Stimulated activated CD4-positive, alpha-beta T cell treated with anti-CD3 and anti-CD28 coated beads, TNF-alpha, amount 100 ng/mL, for 48 hours (primary cell): ENCODE measurements at places on chromosomes 7 and 10.

DNA sequence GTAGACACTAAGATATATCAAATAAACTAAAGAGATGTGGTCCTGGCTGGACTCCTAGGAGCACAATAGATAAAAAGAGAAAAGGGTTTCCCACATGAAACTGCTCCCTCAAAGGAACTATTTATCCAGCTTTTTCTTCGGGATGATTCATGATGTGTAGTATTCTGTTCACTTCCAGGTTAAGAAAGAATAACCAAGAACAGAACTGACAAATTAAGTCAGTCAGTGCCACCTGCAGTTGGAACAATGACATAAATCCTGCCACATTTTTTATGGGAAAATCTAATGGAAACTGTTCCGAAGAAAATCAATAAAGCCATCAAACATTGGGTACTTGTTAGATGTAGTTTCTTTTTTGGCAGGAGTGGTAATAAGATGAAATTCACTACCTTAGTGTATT lies 87.1 kb downstream of the POLR1F start:
- no peak for DNase-seq

GRCh38 chr10:33065111-33065510 lies 107.1 kb upstream of the ITGB1 start:
- no peak for DNase-seq

- no peak for DNase-seq
Observed at GRCh38 chr10:4556527-4556926, 269.5 kb upstream of the AKR1E2 start.

DNA sequence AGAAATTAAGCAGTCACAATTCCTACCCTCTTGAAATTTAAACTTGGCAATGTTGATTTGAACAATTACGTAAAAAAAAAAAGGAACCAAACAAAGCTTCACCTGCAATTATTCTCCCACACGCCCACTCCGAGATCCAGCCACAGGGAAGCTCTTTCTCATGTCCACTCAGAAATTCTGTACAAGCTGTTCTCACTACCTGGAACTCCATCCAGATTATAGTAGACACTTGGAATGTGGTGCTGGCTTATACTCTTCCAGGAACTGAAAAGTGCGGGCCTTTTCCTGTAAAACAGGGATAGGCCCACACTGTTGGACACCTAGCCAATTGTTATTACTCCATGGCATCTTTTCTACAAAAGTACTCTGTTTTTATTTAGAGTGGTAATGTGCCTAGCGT lies 20.3 kb upstream of the TOMM7 start:
- DNase-seq, result no peak

DNA sequence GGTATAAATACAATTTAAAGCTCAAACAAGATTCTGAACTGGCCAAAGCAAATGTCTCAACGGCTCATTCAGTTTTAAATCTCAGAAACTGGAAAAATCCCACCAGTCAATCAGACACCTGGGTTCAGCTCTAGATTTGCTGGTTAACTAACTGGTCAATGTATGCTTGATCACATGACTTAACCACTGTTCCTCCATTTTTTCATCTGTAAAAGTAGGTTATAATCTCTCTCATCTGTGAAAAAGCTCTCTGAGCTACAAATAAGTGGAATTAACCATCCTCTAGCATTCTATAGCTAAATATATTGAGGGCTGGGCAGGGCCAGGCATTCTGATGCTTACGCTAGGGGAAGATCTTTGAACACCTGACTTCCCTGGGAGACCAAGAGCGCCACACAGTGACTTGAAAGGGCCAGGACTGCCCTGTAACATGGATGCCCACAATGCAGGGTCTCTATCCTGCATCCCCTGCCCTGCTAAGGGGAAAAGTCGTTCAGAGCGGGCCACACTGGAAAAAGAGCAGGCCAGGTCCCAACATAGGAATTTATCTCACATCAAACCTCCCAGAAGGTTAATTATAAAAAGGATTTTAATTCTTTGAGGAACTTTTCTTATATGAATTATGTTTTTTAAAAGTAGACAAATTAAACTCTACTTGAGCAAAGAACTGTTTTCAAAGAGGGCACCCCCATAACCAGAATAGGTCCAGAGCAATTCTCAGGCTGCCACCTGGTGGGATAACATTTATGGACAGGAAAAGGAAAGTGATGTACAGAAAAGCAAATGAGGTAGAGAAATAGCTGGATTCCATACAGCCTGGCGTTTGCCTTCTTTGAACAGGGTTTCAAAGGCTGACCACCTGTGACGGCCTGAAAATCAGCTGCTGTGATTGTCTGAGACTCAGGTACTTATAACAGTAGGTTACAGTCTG lies 1.8 kb downstream of the RP9 start:
- no peak for DNase-seq

- no peak for DNase-seq
Observed at GRCh38 chr10:44747593-44748172, 163.5 kb upstream of the TMEM72 start.

GRCh38 chr10:29668628-29669027 lies 33.9 kb upstream of the SVIL start:
- no peak for DNase-seq

DNA sequence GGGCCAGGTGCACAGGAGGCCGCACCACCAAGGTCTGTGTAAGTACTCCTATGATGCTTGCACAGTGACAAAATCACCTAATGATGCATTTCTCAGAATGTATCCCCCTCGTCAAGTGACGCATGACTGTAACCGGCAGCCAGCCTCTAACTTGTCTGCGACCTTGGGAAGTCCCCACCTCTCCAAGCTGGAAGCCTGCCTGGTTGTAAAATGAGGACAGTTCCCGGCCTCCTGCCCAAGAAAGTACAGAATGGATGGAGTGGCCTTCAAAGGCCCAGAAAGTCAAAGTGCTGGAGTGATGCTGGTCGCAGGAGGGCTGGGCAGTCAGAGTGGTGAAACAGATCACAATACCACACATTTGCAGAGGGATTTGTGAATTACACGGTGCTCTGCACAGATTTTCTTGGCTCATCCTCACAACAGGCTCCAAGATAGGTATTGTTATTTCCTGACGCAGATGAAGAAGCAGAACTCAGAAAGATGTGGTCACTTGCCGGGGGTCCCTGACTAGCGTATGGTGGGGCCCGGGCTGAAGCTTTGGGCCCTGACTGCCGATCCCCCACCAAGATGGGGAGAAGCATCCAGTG lies 22.8 kb downstream of the SPOCK2 start:
- no peak for DNase-seq

- no peak for DNase-seq
Observed at GRCh38 chr7:68442931-68443631, 1155.2 kb upstream of the AUTS2 start.

GRCh38 chr7:36037121-36037662 lies 115.9 kb upstream of the EEPD1 start:
- DNase-seq, result no peak

DNA sequence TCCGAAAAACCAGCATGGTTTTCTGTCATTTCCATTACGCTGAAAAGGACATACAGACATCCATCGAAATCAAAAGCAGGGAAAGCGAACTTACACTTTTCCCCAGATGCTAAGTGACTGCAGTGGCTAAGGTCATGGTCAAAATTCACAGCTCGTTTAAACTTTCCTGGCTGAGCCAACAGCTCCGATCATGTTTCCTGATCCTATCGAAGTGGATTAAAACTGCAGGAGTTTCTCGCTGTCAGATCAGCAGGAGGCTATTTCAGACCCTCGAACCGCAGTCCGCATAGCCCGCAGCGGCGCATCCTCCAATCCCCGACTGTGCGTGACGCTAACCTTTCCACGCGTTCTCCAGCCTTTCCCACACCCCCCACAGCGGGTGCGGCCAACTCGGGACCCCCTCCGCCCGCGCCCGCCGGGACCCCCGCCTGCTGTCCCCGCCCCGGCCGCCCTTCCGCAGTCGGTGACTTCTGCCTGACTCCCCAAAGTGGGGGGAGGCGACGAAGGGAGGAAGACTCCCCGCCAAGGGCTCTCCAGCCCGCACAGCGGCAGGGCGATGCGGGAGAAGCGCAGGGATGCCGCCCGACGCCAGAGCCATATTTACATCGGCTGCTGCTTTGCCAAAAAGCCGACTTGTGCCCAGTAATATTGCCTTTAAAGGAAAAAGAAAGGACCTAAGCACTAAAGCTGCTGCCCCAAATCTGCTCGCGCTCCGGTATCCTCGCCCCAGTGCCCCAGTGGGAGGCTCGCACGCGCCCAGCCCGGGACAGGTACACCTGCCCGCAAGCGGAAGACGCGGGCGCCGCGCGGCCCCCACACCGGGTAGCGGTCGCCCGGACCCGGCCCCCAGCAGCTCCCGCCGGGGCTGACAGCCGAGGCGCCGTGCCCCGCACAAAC lies 1.2 kb downstream of the PIP4K2A start:
- DNase-seq, result peak; percentile 20

GRCh38 chr7:108794466-108794865 lies 224.8 kb downstream of the DNAJB9 start:
- DNase-seq, result no peak

- no peak for DNase-seq
Observed at GRCh38 chr10:12501324-12501723, 152.0 kb downstream of the CAMK1D start.

DNA sequence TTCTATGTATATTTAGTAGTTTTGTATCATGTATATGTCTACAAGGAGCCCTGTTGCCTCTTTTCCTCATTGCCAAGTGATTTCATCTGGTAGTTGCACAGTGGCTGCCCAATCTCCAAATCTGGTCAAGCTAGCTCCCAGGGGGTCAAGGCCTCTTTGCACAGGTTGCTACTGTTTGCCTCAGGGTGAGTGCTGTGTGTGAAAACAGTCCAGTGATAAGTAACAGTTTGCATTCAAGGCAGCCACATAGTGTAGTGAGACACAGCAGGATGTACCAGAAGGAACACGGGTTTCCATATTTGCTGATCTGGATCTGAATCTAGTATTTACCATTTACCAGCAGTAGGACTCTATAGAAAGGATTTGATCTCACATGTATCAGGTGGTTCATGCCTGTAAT lies 13.3 kb upstream of the EPC1 start:
- no peak for DNase-seq

DNA sequence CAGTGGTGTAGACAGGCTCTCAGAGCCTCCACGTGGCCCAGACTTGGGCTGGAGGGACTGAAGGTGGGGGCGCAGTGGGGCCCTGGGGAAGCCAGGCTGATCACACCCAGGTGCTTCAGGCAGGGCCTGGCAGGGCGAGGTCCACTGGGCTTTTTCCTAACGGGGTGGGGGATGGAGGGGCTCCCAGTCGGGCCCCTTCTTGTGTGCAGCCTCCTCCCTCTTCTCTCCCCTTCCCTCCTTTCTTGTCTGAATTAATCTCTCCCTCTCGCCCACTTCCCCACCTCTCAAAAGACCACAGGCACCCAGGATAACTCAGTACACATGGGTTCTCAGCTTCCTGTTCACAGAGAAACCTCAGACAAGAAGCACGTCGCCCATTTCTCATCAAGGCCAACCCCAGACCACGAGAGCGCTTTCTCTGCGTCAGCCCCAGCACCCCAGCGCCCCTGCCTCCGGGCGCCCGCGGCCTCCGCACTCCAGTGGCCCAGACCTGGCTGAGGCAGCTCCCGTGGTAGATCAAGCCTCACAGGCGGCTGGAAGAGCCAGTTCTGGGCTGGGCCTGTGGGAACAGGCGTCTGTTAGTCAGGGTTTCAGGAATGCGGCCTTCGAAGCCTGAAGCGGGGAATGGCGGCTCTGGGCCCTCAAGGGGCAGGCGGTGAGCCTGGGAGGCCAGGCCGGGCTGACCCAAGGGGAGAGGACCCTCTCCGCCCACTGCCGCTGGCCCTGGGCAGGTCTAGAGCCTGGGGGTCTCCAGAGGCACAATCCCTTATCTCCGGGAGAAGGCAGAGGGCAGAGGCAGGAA lies 50.6 kb downstream of the PWWP2B start:
- DNase-seq, result peak; percentile 63

- no peak for DNase-seq
Observed at GRCh38 chr10:49368256-49368655, 27.6 kb downstream of the DRGX start.

DNA sequence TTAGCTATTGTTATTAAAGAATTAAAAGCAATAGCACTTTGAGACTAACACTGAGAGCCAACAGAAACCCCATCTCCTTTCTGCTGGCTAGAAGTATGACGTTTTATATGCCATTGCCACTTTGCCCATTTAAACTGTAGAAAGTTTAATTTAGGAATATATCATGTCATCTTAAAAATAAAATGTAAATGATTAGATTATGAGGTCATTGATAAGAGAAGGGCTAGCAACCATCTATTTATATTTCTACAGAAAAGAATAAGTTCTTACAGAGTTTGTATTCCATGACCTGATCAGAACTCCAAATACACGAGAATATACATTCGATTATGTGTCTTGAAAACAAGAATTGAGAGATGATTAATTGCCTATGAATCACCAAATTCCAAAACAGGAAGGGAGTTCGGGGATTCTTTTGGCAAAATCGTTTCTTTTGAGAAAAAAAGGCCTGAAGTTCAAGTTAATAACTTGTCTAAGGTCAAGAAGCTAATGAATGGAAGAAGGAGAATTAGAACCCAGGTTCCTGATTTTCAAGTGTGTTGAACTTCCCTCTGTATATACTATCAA lies 227.0 kb downstream of the TRIL start:
- DNase-seq, result no peak

DNA sequence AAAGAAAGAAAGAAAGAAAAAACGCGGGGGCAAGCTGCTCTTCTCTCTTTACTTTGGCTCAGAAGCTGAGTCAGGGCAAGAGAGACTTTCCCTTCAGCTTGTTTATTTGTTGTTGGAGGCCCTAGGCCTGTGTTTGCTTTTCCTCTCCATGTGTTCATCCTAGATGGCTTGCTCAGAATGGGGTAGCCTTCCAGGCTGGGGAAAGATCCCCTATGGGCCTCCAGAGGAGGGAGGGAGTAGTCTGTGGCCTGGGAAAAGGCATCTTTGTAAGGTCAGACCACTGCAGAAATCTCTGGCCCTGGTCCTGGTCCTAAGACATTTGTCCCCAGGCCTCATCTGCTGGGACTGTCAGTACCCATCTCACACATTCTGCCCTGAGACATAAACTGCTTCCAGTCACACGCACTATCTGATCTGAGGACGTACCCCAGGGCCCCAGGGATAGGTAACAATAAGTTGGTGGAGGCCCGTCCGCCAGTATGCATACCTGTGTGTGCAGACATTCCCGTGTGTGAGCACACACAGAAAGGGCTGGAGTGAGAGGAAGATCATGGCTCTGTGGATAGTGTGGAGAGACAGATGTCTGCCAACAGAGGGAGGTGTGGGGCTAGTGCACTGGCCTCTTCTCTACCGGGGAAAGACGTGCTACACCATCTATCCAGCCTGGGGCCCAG lies 4.9 kb upstream of the SCD start:
- DNase-seq, result peak; percentile 31

DNA sequence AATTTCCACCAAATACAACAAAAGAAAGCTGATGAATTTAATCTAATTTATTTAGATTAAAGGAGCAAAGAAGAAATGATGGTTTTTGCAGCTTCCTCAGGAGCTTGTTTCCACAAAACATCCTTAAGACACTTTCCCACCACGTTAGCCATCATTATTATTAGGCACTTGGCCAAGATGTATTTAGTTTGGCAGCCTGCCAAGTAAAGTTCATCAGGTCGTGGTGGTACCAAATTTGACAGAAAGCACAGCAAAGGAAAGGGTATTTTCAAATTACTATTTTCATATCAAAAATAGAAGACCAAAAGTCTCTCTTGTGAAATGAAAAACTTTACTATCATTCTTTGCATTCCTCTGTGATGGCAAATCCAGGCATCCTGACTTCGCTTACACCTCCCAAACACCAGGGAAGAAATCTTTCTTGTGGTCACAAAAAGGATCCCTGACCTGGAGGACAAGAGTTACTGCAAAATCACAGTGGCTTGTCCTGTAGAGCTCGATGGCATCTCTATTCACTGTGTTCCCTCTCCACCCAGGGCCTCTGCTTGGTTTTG lies 123.1 kb upstream of the INHBA start:
- DNase-seq, result no peak

GRCh38 chr10:132263866-132264265 lies 43.9 kb downstream of the STK32C start:
- no peak for DNase-seq
